ENCODE measurements at places on chromosomes 4 and X.

- no peak for DNase-seq
Observed at GRCh38 chr4:17085416-17085815, 187.0 kb upstream of the LDB2 start.

- DNase-seq = no peak
Observed at GRCh38 chr4:53010318-53010717, 148.2 kb downstream of the RASL11B start.

GRCh38 chrX:109841869-109842579, 109.0 kb upstream of the ACSL4 start:
- no peak for DNase-seq

- no peak for DNase-seq
Observed at GRCh38 chr4:83266689-83267088, 17.9 kb downstream of the COQ2 start.

- DNase-seq = no peak
Observed at GRCh38 chr4:158912390-158912789, 143.6 kb downstream of the FNIP2 start.

DNA sequence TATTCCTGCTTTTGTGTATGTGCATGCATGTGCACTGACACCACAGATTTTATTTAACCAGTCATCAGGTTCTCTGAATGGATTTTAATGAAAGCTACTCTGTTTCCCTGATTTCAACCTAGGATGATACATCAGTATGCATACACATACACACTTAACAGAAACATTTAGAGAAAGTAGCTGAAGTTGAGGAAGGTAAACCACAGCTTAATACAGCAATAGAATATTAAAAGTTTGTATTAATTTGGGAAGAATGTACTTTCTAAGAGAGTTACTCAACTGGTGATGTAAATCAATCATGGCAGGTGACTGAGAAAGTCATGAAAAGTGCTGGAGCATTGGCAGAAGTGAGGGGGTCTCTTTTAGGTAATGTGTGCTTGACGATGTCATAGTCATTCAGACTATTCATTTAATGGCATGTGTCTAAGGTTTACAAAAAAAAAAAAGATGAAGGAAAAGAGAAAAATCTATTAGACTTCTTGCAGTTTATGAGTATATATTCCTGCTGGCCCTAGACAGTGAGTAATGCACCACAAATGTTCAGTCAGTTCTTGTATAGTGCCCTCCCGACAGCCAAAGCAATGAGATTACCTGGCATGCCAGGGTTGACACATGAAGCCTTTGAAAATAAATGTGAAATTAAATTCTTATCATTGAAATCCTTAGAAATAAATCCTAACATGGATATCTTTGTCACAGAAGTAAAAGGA, 187.6 kb downstream of the RAPGEF2 start:
- no peak for DNase-seq

- no peak for DNase-seq
Observed at GRCh38 chrX:106672527-106672926, 54.0 kb upstream of the RNF128 start.

GRCh38 chr4:65668201-65669089, 1.8 kb downstream of the EPHA5 start:
- DNase-seq = no peak

DNA sequence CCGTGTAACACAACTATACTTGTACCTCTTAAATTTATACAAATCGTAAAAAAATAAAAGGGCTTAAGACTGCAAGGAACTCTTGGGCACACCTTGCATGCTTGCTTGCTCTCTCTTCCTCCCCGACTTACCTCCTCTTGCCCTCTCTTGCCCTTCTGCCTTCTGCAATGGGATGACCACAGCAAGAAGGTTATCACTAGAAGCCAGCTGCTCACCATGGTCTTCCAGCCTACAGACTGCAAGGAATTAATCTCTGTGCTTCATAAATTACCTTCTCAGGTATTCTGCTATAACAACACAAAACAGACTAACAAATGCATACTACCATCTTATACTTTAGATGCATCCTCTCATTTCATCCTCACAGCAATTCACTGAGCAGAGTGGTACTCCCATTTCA, 92.1 kb downstream of the MRPL1 start:
- no peak for DNase-seq

GRCh38 chrX:141641138-141641537, 51.6 kb downstream of the SPANXA2 start:
- no peak for DNase-seq

- DNase-seq = no peak
Observed at GRCh38 chrX:137427426-137427778, 138.5 kb upstream of the ZIC3 start.

DNA sequence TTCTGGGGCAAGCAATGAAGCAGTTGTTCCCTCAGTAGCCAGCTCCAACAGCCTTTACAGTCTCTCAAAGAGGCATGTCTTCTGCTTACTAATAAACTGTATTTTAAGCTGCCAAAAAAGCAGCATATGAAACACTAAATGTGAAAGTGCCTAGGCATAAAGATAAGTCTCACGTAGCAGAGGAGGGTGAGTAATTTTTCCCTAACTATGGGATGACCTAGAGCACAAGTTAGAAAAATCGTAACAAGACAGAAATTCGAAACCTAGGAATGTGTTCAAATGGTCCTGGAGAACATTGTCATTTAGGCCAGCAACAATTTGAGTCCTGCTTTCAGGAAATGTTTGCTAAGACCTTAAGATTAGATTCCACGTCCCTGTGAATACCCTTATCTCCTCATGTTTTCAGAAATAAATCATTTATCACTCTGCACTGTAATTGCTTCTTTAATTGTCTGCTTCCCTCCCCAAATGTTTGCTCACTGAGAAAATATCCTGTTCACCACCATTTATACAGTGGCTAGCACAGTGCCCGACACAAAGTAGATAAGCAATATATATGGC, 222.2 kb downstream of the KCNIP4 start:
- no peak for DNase-seq

DNA sequence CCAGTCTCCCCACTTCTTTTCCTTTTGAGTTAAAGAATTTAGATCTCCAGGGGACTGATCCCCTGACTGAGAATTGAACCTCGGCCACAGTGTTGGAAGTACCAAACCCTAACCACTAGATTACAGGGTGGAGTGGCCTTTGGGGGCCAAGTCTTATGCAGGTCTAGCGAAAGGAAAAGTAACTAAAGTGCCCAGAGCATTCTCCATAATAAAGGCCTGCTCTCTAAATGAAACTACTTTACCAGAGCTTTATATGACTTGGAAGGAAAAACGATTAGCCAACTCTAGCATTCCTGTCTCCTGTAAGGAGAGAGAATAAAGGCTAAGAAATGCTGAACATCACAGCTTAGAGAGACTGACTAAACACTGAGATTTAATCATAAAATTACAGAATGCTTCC, 788.0 kb downstream of the C4orf33 start:
- no peak for DNase-seq

GRCh38 chr4:184269879-184270430, 52.3 kb upstream of the ENPP6 start:
- no peak for DNase-seq

DNA sequence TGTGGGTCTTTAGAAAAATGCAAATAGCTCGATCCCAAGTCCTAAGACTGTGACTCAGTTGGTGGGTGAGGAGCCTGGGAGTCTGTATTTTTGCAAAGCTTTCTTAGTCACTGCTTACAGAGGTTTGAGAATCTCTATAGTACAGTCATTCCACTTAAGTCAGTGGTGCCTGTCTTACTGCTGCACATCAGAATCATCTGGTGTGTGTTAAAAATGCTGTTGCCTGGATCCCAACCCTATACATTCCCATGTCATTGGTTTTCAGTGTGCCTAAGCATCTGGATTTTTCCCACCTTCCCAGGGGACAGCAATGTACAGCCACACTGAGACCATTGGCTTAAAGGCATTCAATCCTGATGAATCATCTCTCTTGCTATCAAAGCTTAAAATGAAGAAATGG, 21.0 kb upstream of the GEMIN8 start:
- DNase-seq = no peak

GRCh38 chr4:88514557-88515511, 8.7 kb downstream of the PYURF start:
- no peak for DNase-seq

DNA sequence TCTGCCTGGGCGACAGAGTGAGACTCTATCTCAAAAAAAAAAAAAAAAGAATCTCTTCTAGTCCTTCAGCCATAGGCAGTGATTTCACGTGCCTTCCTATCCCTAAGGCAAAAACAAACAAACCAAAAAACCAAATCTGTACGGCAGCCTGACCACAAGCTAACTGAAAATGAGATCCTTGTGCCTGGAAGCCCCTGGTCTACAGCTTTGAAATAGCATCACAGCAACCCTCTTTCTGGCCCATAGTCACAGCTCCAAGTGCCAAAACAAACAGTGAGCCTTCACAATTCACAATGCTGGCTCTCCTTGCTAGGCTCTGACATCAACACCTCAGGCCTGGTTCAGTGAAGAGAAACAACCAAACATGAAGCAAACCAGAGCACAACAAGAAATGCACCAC, 46.1 kb downstream of the TMEM150C start:
- no peak for DNase-seq

GRCh38 chrX:53440621-53441517, 6.7 kb upstream of the HSD17B10 start:
- no peak for DNase-seq

DNA sequence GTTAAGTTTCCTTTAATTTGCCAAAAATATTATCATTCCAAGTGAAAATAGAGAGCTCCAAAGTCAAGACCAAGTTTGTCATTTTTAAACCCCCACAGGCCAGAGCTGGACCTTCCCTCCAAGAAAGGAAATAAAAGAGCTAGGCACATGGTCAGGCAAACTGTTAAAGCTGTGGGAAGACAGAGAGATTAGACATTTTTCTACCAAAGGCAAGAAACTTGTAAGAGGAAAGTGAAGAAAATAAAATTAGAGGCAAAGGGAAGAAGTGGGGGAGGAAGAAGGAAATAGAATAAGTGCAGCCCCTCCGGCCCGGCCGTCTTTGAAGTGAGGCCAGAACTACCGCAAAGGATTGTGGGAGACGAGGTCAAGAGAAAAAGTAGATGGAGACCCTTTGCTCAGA, 47.9 kb upstream of the HAND2 start:
- DNase-seq = no peak

- no peak for DNase-seq
Observed at GRCh38 chrX:150158554-150159332, 204.4 kb upstream of the MAMLD1 start.

DNA sequence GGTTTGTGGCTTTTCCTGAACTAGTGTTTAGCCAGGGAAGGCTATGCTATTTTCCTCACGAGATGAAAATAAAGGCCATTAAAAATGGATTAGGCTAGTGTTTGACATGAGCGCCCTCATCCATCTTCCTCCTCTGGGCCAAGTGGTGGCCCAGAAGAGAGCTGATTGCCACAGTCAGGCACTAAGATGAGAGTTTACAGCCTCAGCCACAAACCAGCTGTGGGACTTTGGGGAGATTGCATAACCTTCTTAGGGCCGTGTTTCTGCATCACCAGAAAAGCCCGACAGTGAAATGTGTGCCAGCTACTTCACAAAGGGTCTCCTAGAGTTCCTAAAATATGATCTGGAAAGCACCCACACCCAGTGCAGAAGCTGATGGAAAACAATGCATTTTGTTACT, 42.3 kb upstream of the LNX1 start:
- no peak for DNase-seq

- DNase-seq = no peak
Observed at GRCh38 chr4:52197306-52197705, 146.2 kb downstream of the SPATA18 start.

- DNase-seq = no peak
Observed at GRCh38 chr4:87478732-87479250, 50.4 kb downstream of the SPARCL1 start.

DNA sequence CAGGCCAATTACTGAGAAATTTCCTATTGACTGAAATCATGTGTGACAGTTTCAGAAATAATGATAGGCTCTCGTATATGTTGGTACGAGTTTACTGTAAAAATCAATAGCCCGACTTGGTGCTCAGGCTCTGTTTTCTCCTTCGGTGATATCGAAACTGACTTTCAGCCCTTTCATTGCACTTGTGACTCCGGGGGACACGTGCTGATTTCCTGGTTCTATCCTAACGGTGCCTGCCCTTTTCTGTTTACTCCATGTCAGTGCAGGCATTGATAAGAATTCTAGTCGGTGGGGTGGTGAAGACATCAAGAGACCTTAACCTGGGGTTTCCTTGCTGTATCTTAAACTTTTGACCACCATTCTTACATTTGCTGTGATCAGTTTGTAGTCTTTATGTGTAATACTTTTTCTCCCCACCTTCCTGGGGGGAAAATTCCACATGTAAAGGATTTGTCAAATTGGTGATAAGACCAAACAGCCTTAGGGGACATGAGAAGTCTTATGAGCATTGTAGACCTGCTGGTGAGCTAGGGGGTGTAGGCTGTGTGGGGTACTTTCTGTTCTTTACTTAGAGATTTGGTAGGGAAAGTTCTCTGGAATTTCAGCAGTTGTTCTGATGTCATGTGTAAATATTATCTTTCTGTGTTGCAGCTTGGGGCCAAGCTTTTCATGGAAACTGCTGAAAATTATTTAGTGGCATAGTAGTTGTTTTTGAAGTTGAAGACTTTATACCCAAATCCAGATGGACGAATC, 52.7 kb downstream of the TMEM131L start:
- no peak for DNase-seq

DNA sequence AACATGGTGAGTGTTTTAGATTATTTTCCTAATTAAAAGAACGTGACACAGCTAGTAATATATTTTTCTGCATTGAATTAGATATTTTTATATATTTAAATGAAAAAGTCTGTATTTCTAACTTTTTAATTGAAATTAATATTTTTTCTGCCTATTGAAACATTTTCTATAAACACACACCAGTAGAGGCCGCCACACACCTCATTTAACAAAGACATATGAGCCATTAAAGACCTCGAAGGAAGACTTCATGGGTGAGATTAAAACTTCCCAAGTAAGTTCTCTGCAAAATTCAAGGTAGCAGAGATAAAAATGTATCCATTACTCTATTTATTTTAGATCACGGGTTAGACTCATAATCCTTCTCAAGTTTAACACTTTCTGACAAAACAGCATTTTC, 8.3 kb downstream of the SLITRK2 start:
- DNase-seq = no peak

DNA sequence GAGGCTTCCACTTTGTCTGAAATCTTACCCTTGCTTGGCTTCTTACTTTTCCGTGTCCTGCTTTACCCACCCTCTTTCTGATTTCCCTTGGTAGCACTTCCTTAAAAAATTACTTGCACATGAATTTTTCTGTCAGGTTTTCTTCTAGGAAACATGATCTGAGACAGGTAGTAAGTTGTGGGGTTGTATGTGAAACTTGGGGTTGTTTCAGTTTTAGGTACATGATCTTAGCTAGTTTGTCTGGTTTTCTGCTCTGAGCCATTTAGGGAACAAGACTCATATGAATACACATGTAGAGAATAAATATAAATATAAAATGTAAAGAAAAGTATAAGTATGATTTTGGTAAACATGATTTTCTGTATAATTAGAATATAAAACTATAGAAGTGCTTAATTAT, 17.4 kb upstream of the ARMCX2 start:
- DNase-seq = no peak

- DNase-seq = no peak
Observed at GRCh38 chr4:61511716-61512488, 311.8 kb downstream of the ADGRL3 start.

GRCh38 chr4:114870987-114871386, 242.4 kb downstream of the NDST4 start:
- no peak for DNase-seq

GRCh38 chr4:100649417-100649816, 131.6 kb upstream of the EMCN start:
- DNase-seq = no peak
